ENCODE measurements at places on chromosomes 2 and 18.

- no peak for DNase-seq
Measured at GRCh38 chr18:7452331-7452730, 114.8 kb upstream of the PTPRM start.

DNA sequence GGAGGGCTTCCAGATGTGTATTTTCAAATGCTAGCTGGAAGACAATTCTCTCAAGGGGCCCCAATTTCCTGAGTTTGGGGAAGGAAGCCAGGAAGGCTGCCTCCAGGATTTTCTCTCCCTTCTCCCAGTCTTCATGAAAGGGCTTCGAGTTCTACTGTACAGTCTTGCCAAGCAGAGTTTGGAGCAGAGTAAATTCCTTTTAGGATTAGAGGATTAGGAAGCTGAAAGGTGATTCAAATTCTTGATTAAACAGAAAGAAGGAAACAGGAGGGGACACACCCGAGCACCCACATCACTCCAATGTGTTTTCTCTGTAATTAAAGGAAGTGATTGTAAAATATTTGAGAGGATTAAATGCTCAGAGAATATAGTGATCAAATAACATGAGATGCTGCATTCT is 217.8 kb downstream of the SETBP1 start:
- DNase-seq, result no peak

GRCh38 chr2:141323571-141323970 is 807.2 kb downstream of the LRP1B start:
- DNase-seq, result no peak

DNA sequence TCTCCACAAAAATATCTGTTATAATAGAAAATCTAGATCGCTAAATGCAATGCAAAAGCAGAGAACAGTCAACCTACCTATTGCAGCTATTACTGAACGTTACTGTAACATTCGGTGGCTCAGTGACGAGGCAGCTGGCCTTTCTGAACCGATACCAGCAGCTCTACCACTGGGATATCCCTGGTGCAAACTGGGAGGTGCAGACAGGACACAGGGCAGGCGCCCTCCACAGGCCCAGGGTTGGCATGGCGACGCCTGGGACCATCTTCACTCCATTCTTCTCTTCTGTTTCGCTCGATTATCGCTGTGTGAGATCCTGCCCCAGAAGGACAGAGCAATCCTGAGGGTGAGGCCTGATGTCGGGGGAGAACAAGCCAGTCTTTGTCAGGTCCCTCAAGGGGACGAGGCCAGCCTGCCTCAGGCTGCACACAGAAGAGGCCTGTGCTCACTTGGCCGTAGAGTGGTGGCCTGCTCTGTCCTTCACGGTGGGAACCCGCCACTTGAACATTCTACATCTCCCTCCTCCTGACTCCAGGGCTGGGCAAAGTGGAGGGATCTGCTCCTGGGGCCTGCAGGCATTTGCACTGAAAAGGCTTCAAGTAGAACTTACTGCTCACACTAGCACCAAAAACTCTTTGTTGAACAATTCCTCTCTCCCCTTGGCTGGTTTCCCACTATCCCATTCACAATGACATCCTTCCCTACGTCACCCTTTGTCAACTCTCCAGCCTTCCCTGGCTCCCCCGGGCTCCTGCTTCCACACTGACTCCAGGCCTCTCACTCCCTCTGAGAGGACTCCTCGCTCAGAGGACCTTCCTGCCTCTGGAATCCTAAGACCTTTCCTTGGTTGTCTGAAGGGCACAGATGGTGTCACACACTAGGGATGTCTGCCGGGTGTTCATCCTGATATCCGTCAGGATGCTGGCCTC is 49.7 kb downstream of the CYRIA start:
- DNase-seq, result no peak

DNA sequence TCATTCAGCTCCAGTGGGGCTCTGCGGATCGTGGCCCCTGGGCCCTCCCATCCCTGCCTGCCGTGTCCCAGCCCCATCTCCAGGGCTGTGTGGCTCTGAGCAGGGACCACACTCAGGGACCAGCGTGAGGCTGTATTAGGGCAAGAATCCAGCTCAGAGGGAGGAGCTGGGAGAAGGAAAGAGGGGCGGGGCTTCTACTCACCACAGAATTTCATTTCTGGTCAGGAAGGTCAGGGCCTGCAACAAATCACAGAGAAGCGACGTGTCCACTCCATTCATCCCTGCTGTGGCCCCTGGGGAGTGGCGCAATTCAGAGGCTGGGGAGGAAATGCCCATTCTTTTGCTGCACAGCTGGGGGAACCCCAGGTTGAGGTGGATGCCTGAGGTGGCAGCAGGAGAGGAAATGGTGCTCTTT is 828 bp downstream of the CIB4 start:
- no peak for DNase-seq
